HEK293T (cell line): ENCODE measurements at places on chromosomes 7 and 10.

GRCh38 chr7:70005891-70006260, 407.6 kb downstream of the AUTS2 start:
- no peak for DNase-seq

- DNase-seq = no peak
Measured at GRCh38 chr7:4739528-4739992, 35.9 kb upstream of the AP5Z1 start.

DNA sequence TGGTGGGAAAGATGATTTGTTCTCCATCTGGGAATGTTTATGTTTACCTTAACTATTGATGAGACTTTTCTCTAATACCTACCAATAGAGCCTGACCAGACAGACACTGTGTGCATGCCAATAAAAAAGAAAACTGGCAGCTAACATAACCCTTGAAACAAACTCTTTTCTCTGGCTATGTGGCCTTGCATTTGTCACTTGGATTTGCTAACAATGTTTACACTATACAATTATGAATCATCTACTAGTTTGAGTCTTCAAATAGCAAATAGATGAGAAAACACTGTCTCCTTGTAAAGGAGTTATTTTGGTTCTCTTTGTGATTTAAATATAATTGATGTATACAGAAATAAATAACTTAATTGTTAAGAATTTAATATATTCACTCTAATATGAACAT, 273.1 kb downstream of the SEMA3D start:
- no peak for DNase-seq

DNA sequence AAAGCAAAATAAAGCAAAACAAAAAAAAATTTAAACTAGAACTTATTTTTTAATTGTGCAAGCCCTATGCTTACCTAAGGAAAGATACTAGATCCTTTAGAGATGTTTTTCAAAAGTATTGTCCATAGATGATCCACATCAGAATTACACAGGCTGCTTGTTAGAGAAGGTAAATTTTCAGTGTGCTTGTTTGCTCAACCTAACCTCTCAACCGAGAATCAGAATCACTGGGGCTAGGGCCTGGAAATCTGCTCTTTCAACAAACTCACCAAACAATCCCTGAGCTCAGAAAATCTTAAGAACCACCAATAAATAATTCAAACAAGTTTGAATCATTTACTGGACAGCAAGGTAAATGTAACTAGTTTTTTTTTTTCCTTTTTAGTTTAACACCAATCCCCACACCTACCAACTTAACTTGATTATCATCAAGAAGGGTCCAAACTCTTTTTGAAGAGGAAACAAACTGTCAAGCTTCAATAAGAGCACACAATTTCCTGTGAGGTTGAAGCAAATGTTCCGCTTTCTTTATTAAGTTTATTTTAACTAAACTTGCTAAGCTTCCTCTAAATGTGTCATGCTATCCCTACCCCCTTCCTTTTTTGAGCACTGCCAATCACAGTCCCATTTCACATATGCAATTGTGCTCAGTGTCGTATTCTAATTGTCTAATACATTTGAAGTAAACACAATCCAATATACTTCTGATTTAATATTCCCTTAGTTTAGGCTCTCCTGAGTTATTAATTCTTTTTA, 7.4 kb upstream of the TSPAN33 start:
- no peak for DNase-seq

DNA sequence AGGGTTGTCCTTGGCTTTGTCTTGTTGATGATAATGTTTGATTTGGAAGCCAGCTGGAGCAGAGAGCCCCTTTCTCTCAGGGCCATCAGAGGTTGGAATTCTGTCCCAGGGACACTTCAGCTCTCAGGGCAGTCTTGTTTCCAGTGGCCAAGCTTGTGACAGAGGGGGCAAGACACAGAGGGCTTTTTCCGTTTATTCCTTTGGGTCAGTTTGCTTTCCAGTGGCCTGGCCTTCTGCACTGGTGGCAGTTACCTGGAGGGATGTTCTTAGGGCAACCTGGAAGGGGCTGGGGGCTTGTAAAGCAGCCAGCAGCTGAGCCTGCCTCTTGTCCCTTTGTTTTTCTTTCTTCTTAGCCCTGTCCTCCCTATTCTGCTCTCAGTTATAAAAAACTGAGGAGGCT, 62.7 kb downstream of the MTURN start:
- DNase-seq = no peak

- no peak for DNase-seq
Measured at GRCh38 chr7:19617901-19618300, 90.9 kb downstream of the POLR1F start.

DNA sequence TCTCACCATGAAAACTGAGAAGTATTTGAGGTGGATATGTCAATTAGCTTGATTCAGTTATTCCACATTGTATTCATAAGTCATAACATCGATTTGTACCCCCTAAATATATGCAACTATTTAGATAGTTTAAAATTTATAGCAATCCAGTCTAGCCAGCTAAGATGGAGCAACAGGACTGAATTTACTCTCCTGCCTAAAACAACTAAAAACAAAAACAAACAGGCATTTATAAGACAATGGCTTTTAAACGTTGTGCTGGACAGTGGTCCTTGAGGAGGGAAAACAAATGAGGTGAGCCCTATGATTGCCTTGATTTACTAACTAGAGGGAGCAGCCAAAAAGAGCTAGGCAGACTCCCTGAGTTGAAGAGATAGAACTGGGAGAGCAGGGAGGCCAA, 814 bp upstream of the GPAM start:
- DNase-seq = no peak

DNA sequence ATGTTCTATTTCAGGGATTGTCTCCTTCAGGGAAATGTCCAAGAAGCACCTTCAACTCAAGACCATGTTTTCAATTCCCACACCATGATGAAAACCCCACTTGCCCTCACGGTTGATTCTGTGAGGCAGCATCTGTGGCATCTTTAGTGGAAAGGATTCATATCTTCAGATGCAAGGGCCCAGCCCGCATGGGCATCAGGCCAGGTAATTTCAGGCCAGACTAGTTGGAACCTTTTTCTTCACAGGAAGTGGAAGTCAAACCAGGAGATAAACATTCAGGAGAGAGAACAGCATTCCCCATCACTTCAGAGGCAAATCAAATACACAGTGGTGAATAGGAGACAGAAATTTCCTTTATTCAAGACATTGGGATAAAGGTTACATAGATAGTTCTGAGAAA, 88.8 kb downstream of the JCAD start:
- DNase-seq = no peak

- DNase-seq = no peak
Measured at GRCh38 chr10:3963191-3963673, 178.2 kb upstream of the KLF6 start.

GRCh38 chr7:16460789-16461493, 4.6 kb downstream of the SOSTDC1 start:
- DNase-seq = no peak

DNA sequence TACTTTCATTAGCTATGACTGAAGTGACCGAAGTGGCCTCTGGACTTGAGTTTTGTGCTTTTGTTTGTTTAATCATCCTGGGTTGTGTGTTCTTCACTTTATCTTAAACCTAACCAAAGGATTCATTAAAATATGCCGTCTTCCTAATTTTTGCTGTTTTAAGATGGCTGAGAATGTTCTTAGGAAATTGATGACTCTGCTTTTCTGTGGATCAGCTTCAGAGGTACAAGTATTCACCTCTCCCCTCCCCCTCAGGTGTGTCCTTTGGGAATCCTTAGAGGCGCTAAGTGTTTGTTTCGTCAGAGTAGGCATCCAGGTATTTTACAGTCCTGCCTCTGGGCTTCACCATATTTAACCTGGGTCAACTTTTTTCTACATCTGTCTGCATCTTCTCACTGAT, 1.1 kb downstream of the CCDC126 start:
- no peak for DNase-seq

DNA sequence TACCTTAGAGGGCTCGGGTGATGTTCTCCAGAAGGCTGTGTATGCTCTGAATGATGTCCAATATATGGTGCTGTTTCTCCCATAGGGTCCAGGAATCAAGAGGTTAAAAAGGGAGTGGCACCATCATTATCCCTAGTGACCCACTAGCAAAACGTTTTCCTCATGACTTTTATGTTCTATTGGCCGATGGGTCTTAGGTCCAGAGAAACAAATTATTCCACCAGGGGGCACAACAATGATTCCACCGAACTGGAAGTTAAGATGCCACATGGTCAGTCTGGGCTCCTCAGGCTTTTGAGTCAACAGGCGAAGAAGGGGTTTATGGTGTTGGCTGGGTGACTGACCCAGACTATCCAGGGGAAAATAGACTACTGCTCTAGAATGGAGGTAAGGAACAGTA, 256.1 kb downstream of the COBL start:
- DNase-seq = no peak

DNA sequence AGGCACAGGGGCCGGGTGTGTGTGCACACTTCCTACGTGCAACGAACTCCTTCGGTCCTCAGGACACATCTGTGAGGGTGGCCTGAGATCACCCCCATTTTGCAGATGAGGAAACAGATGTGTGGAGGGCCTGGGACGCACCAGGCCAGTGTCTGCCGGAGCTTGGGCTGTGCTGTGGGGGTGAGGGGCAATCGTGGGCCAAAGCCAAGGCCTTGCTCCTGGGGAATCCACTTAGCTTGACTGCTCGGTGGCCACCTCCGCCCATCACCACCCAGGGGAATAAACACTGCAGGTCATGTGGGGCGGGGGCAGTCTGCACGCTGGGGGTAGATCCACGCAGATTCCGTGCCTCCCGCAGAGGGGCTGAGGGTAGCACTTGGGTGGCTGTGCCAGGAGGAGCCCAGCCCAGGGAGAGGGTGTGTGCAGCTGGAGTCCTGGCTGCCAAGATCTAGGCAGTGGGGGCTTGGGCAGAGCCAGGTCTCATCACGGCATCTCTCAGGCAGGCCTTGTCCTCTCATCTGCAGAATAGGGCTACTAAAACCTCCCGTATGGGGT, 70.8 kb upstream of the EN2 start:
- no peak for DNase-seq

DNA sequence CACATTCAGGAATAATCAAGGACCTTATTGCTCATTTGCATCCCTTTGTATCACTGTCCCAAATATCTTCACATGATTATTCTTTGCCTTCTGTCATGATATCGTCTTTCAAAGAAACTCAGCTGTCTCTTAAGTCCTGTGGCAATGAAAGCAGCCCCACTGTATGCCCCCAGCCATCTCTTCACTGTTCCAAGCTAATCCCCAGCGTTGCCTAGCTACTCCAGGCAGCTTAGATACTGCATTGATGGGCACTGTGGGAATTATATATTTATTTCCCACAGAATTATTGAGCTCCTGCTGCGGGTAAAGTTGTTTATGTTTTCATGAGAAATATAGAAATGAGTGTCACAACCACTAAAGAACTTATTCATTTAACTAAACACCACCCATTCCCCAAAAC, 38.8 kb downstream of the SND1 start:
- DNase-seq = no peak

- no peak for DNase-seq
Measured at GRCh38 chr10:50585921-50586739, 37.6 kb downstream of the SGMS1 start.

DNA sequence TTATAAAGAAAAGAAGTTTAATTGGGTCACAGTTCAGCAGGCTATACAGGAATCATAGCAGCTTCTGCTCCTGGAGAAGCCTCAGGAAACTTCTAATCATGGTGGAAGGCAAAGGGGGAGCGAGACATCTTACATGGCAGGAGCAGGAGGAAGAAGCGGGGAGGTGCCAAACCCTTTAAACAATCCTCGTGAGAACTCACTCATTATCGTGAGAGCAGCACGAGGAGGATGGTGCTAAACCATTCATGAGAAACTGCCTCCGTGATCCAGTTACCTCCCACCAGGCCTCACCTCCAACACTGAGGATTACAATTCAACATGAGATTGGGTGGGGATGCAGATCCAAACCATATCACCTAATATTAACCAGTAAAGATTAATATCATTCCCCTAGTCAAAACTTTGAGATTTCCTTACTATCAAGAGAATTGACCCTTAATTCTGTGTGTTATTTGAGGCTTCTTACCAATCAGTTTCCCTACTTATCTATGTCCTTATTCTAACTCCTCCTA, 1.6 kb upstream of the SMO start:
- DNase-seq = no peak

DNA sequence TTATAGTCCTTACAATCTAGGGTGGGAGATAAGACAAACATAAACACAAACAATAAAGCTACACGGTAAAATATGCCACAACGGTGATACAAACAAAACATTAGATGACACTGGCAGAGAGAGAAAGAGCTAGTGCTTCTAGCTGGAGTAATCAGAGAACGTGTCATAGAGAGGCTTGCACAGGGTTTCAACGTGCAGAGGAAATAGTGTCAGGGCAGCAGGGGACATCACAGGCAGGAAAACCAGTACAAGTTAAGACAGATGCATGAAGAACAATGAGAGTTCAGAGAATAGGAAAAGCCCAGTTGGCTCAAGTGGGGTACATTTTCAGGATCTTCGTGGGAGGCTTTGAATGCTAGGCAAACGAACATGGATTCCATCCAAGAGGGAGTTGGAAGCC, 91.4 kb downstream of the ZNF438 start:
- no peak for DNase-seq

DNA sequence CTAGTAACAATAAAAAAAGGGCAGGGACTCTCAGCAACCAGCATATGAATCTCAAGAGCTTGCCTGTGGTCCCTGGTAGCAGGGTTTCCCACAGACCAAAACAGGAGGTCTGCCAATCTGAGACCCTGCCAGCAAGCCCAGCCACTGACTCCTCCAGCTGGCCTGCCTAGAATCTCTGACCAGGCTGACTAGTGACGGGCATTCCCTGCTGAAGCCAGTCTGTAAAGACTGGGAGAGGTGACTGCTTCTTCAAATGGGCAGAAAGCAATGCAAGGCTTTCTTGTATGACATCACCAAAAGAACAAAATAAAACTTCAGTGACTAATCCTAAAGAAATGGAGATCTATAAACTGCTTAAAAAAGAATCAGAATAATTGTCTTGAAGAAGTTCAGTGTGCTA, 249.4 kb downstream of the TCF7L2 start:
- no peak for DNase-seq

- no peak for DNase-seq
Measured at GRCh38 chr7:55245271-55245723, 119.8 kb upstream of the LANCL2 start.

GRCh38 chr7:27182285-27182841, 2.7 kb downstream of the HOXA11 start:
- DNase-seq = no peak
